ENCODE measurements at places on chromosomes 5 and 9.
A peak's percentile ranks its signal among the peaks of the same experiment; 100 is the strongest.

DNA sequence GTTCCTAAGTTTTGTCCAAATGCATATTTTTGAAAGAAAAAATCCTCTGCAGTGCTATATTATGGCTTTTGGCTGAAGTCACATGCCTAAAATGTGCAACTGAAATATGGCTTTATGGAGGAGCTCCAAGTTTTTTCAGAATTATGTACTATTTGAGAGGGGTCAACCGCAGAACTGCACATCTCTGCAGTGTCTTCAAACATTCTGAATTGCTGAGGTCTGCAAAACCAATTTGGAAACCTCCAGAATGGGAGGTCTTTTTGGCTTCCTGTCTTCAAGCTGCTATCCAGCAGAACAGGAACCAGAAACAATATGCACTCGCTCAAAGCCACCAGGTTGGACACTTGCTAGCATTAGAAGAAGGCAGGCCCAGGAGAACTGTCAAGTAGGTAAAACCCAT lies 376.0 kb upstream of the PAPPA start:
- no peak for ATAC-seq

DNA sequence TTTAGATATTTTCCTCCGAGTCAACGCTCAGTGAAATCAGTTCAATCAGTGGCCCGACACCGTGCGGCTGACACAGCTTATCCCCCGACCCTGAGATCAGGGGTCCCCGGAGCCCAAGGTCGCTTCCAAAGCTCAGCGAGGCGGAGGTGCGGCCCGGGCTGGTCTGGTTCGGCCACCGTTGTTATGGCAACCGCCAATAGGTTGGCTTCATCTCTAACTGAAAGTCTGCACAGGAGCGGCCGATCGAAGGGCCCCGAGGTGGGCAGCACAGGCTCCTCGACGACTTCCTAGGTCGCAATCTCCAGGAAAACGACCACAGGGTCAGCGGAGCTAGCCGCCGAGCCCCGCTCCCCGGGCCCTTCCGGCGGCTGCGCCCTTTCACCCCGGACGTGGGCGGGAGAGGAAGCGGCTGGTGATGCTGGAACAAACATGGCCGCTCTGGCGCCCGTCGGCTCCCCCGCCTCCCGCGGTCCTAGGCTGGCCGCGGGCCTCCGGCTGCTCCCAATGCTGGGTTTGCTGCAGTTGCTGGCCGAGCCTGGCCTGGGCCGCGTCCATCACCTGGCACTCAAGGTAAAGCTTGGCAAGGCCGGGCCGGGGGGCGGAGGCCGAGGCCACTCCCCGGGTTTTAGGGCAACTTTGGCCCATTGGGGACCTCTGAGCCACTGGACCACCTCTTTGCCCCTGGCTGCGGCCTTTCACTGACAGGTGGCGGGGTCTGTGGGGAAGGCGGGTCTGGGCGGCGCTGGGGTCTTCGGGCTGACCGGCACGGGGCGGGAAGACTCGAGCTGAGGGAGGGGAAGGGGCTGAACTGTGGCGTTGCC lies at the start of gene GPR107:
TSS of gene GPR107 (plus strand) at position 403 of the 821 bp plus-strand sequence. CDS start at position 430, 27 bp downstream.
- peak; percentile 97 for ATAC-seq

DNA sequence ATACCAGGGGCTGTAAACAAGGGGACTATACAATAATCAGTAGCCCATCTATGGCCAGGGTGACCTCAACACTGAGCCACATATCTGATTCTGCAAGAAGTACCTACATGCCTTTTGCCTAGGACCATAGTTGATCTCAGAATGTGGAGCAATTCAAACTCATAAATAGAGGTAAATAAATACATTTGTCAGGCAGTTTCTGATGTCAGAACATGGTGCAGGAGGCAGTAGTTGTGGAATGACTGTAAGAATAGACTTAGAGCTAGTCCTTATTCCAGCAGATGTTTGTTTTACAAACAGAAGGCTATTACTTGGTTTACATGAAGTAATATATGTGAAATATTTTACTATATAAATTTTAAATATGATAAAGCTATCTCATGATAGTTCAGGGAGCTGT lies 330.7 kb upstream of the DAB2 start:
- no peak for ATAC-seq

DNA sequence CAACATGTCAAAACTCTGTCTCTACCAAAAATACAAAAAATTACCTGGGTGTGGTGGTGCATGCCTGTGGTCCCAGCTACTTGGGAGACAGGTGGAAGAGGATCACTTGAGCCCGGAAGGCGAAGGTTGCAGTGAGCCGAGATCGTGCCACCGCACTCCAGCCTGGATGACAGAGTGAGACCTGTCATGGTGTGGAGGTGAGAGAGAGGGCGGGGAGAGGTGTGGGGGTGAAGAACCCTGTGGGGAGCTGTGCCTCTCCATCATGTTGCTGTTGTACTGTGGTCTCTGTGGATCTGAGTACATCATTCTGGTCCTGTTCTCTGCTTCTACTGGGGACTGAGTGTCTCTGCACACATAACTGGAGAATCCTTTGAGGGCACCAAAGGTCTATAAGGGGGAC lies 11.3 kb upstream of the SLC34A1 start:
- no peak for ATAC-seq

- ATAC-seq = no peak
Measured at GRCh38 chr5:143209881-143210395, 193.5 kb downstream of the NR3C1 start.

GRCh38 chr9:93895535-93895934 lies 59.6 kb downstream of the BARX1 start:
- ATAC-seq = no peak

DNA sequence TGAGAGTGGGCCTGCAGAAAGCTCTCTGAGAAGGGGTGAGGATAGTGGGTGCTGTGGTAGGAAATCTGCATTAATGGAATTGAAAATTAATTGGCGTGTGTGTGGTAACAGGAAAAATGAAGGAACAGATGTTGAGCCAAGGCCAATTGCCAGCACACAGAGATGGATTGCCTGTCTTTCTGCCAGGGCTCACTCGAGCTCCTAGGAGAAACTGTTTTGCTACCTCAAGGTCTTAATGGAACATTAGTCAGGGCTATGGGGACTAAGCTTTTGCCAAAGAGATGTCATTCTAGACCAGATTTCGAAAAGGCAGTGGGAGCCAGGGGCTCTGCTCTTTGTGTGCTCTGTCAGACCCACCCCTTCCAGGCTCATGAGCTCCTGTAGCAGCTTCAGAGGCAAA lies 124.0 kb upstream of the EFNA5 start:
- ATAC-seq = no peak

DNA sequence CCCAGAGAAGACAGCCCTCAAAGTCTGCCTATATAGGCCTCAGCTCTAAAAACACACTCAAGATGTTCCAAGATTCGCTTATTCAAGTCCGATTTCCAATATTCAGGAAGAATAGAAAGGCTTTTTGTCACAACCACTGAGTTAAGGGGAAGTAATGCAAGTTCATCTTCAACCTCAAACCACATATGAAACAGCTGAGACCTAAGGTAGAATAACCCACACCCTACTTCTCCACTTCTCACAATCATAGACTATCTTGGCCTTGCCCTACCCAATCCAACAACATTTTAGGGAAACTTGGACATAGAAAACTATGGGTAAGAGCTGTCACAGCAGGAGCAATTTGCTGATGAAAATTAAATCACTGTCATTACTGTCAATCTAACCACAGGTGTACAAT lies 152.0 kb upstream of the LRRTM2 start:
- ATAC-seq = no peak

- no peak for ATAC-seq
Measured at GRCh38 chr9:3608011-3608410, 82.2 kb upstream of the RFX3 start.

- ATAC-seq = no peak
Measured at GRCh38 chr5:32275396-32275741, 37.4 kb downstream of the MTMR12 start.

- no peak for ATAC-seq
Measured at GRCh38 chr5:32098291-32098690, 75.8 kb downstream of the GOLPH3 start.

GRCh38 chr9:32571969-32572899 lies 725 bp downstream of the NDUFB6 start:
- ATAC-seq = peak; percentile 67

DNA sequence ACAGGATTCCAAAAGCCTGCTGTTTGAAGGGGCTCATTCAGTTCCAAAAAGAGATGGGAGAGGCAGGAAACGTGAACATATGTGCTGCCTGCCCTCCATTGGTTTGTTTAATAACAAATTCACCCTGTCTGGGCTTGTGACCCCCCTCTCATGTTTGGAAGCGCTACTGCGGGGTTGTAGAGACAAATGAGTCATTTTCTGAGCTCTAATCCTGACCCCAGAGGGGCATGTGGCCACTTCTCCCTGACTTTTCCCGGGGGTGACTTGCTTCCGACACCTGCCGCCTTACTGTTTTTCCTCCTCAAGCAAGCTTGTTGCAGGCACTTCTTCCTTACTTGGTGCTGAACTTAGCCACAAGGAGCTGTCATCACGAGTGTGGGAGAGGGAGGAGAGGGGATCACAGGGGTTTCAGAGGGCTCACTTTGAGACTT lies 75.9 kb downstream of the LMNB1 start:
- ATAC-seq = no peak
